ENCODE measurements at places on chromosomes 5 and 9.

DNA sequence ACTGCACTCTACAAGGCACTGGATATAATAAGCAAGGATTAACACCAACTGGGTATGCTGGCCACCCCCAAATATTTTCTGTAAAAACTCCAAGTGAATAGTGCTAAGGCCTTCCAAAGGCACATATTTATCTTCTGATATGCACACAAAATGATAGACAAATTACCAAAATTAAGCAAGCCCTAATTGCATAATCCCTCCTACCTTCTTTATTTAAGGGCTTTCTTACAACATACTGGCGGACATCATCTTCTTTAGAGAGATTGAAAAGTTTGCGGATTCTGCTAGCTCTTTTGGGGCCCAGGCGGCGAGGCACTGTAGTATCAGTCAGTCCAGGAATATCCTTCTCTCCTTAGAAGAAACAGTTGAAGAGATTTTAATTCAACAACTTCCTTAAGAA, 1.9 kb downstream of the RPS6 start:
- DNase-seq: no peak

DNA sequence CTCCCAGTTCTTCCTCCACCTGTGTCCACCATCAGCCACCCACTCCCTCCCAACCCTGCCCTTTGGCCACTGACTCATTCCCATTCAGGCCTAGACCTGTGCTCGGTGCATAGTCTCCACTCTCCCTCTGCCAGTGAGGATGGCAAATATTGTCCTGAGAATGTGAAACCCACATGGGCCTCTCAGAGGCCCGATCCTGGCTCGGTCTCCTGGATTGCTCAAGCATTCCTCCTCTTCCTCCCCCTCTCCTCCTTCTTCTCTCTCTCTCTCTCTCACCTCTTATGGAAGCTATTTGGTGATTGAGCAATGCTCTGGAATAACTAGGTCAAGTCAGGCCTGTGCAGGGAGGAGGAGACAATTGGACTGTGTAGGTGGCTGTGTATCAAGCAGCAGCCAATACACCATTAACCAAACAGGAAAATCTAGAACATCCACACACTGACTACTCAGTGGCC, 99.9 kb downstream of the KLF4 start:
- no peak for DNase-seq

DNA sequence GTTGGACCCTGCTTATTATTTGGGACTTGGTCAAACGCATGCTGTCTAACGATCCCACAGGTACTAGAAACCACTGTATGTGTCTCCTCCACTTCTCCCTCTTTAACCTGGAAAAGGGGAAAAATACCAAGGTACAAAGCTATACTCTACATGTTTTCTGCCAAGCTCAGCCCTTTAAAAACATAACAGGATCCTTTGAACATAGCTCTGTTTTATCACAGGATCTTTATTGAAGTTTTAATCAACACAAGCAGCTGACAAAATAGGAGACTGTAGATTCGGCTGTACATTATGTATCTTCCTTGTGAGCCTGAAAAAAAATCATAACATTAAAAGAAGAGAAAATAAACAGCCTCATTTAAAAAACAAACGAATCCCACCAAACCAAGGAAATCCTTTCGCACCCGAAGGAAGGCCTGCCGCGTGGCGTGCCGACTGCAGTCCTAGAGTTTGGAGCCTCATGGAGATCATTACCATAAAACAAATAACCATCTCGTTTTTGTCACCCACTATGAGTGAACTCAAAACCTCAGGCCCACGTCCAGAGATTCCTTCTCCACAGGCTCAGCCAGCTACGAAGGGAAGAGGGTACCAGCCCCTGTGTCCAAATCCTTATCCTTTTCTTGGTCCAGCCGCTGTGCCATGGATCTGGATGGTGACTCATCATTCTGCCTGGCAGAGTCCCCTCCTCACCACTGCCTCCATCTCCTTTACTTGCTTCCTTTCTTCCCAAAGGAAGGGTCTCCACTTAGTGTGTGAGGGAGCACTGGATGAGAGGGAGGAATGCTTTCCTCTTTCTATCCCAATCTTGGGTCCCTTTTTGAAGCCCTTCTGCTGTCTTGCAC, 651.1 kb downstream of the CCDC171 start:
- no peak for DNase-seq

GRCh38 chr5:56684159-56684558, 131.2 kb upstream of the MAP3K1 start:
- no peak for DNase-seq

DNA sequence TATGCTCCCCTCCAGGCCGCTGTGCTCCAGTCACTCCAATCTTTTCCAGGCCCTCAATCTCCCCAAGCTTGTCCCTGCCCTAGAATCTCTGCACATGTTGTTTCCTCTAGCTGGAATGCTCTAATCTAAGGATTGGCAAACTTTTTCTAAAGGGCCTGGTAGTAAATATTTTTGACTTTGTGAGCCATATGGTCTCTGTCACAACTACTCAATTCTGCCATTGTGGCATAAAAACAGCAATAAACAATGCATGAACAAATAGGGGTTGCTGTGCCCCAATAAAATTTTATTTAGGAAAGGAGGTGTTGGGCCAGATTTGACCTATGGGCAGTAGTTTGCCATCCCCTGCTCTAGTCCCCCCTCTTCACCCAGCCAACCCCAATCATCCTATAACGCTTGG, 150.5 kb upstream of the LRRTM2 start:
- DNase-seq: no peak

GRCh38 chr9:95815133-95815532, 60.4 kb upstream of the ERCC6L2 start:
- no peak for DNase-seq

Measured in stimulated activated CD8-positive, alpha-beta memory T cell treated with anti-CD3 and anti-CD28 coated beads, Interleukin-4, amount 100 ng/mL, for 1 hour (primary cell).